ENCODE measurements at places on chromosomes 11 and 22.
A peak's percentile ranks its signal among the peaks of the same experiment; 100 is the strongest.

GRCh38 chr22:48856308-48856615 lies 971.4 kb downstream of the BRD1 start:
- DNase-seq = no peak

GRCh38 chr11:45795379-45795778 lies 9.6 kb upstream of the SLC35C1 start:
- DNase-seq = no peak

- no peak for DNase-seq
These were observed 5.5 kb downstream of the CHRDL2 start for GRCh38 chr11:74725701-74726100.

GRCh38 chr11:73293356-73293936 lies 14.6 kb upstream of the ARHGEF17 start:
- DNase-seq = no peak

GRCh38 chr11:64566915-64567891 lies 23.8 kb upstream of the SLC22A12 start:
- no peak for DNase-seq

DNA sequence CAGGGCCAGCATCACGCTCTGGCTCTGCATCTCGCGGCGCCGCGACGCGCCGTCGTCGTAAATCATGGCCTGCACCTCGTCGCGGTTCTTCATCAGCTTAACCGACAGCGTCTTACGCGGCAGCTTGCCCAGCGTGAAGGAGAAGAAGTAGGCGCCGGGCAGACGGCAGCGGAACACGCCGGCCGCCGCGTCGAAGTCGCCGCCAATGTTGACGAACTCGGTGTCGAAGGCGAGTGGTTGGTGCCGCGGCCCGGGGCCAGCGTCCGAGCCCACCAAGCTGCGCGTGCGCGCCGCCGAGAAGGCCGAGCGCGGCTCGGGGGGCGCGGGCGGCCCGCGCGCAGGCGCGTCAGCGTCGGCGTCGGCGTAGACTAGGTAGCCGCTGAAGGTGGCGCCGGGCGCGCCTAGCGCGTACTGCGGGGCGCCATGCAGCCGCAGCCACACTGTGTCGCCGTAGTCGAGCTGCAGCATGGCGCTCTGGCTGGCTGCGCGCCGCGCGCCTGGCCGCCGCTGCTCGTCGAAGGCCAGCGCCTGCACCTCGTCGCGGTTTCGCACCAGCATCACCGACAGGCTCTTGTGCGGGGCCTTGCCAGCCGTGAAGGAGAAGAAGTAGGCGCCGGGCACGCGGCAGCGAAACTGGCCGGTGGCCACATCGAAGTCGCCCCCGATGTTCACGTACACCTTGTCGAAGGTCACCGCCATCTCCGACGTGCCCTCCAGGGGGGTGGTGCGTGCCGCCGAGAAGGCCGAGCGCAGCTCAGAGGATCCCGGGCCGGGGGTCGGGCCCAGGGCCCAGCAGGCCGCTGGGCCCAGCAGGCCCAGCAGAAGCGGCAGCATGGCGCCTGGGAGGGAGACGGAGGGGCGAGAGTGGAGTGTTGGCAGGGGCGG lies 3.7 kb downstream of the FAM180B start:
- DNase-seq = no peak

GRCh38 chr22:43642319-43643206 lies 169.5 kb downstream of the EFCAB6 start:
- no peak for DNase-seq

GRCh38 chr11:27296497-27296896 lies 66.5 kb downstream of the CCDC34 start:
- no peak for DNase-seq

DNA sequence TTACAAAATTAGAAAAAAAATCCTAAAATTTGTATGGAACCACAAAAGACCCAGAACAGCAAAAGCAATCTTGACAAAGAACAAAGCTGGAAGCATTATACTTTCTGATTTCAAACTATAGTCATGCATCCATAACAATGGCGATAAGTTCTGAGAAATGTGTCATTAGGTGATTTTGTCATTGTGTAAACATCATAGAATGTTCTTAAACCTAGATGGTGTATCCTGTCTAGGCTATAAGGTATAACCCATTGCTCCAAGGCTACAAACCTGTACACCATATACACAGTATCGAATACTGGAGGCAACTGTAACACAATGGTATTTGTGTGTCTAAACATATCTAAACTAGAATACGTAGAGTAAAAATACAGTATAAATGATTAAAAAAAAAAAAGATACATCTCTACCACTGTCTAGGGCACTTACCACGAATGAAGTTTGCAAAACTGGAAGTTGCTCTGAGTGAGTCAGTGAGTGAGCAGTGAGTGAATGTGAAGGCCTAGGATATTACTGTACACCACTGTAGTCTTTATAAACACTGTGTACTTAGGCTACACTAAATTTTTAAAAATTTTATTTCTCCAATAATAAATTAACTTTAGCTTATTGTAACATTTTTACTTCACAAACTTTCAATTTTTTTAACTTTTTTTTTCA lies 18.1 kb upstream of the SC5D start:
- DNase-seq = no peak

DNA sequence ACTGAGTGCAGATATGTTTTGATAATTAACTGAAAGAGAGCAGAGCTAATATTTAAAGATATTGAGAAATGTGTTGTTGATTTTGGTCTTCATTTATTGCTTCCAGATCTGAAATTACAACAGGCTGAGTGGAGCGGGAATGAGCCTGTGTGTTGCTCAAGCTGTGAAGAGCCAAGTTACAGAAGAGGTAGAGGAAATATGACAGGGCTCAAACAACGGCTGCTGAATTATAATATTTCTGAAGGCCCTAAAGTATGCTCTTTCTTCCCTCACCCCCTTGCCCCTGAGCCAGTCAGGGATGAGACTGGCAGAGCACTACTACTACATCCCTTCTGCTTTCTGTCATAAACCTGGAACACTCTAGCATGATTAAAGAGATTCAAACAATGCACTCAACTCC lies 115.6 kb downstream of the FANCF start:
- DNase-seq = no peak

DNA sequence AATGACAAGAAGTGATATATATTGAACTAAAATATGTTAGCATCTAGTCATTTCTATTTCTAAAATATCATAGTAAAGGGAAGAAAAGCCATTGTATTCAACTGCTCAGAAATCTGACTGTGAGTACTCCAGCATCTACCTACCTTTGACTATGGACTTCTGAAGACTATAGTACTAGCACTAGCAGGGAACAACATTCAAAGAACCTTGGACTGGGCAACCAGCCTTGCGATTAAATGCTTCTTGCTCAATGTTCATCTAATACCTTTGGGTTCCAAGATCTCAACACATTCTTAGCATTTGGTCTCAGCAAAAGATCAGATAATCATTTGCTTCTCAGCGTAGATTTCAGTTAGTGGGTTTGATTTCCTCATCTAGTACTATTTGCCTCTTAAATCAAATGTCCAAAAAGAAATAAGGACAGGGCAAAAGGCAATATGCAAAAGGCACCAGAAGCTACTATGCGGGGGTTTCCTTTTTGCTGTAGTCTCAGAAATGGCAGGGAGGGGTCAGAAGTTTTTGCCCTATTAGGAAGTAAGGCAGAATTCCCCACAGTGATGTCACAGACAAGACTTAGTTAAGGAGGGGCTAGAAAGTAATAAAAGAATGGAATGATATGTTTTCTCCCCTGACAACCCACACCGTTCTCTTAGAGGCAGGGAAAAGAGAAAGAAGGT lies 80.6 kb downstream of the GAB2 start:
- DNase-seq = no peak

GRCh38 chr11:26137651-26138050 lies 194.3 kb upstream of the ANO3 start:
- DNase-seq = no peak

DNA sequence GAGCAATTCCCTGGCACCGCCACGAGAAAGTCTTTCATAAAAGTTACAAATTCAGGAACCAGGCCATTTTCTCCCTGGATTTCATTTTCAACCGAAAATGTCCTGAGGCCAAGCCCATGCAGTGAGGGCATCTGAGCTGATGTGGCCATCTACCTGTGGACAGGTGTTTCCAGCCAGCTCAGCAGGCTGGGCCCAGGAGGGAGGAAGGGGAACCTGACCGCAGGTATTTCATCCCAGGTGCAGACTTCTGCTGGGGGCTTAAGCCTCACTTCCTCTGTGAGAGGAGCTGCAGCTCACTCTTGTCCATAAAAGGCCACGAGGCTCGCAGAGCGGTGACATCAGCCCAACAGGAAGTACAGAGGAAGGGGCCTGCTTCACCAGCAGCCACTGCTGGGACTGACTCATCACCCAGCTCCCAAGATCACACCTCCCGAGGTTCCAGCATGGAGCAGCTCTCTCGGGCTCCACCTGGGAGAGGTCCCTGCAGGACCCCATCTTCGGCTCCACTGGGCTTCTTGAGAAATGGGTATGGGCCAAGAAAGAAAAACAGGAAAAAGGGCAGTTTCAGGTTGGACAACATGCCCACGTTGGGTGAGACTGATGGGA lies 56.4 kb downstream of the MYH9 start:
- DNase-seq = peak; percentile 64

GRCh38 chr11:123143921-123144320 lies 51.1 kb downstream of the CLMP start:
- DNase-seq = no peak

DNA sequence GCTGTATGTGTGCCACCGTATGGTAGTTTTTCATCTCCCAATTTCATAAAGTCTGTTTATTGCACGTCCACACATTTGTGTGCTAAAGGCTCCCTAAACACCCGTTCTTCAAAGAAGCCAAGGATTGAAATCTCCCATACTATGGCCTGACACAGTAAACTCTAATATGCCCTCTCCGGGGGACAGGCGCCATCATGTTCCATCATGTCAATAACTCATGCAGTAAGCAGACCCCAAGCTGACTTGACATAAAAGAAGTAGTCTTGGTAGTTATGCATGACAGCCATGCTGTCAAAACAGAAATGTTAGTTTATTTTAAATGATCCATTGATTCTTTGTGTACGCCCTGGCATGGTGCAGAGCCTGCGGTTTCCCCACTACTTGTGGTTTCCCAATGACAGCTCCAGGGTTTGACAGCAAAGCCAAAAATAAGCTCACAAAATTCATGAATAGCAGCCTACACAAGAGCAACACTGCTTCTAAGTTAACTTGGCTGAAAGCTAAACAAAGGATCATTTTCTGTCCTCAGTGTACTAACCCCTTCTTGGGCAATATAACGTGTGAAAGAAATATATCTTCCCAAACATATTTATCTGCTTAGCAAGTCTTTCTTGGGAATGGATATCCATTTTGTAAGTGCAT lies 56.5 kb upstream of the CABP7 start:
- DNase-seq = no peak

GRCh38 chr11:128336203-128336602 lies 251.2 kb downstream of the ETS1 start:
- DNase-seq = no peak

- DNase-seq = no peak
These were observed 16.3 kb downstream of the SPTY2D1 start for GRCh38 chr11:18617688-18618341.

GRCh38 chr11:46666516-46666915 lies 33.9 kb downstream of the ARHGAP1 start:
- DNase-seq = no peak

DNA sequence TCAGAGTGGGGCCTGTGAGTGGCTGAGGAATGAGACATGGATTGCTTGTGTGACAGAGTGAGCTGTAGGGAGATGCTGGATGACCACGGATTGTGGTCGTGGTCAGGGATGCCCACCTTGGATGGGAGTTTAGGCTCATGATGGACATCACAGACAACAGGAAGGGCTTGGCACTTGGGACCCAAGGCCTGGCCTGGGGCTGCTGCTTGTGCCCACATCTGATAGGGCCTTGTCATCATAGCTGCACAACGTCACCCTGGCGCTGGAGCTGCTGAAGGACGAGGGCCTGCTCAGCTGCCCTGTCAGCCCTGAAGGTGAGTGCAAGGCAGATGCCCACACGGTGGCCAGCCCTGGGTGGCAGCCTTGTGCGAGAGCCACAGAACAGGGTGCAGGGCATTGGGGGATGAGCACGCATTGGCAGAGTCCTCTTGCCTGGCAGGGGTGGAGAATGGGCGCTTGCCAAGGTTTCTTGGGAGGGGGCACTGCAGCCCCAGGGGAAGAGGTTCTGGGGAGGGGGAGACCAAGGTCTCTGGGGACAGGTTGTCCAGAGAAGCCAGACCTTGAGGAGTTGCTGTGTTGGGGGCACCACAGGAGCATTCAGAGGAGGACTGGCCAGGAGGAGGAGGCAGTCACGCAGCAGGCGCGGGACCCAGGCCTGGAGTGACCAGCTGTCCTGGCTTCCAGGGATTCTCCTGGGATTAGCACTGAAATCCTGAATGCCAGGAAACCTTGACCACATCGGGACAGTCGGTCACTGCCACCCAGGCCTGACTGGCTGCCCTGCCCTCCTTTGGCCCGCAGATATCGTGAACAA lies 25.0 kb downstream of the PARVG start:
- no peak for DNase-seq

GRCh38 chr11:119794756-119795155 lies 65.8 kb upstream of the NECTIN1 start:
- no peak for DNase-seq

DNA sequence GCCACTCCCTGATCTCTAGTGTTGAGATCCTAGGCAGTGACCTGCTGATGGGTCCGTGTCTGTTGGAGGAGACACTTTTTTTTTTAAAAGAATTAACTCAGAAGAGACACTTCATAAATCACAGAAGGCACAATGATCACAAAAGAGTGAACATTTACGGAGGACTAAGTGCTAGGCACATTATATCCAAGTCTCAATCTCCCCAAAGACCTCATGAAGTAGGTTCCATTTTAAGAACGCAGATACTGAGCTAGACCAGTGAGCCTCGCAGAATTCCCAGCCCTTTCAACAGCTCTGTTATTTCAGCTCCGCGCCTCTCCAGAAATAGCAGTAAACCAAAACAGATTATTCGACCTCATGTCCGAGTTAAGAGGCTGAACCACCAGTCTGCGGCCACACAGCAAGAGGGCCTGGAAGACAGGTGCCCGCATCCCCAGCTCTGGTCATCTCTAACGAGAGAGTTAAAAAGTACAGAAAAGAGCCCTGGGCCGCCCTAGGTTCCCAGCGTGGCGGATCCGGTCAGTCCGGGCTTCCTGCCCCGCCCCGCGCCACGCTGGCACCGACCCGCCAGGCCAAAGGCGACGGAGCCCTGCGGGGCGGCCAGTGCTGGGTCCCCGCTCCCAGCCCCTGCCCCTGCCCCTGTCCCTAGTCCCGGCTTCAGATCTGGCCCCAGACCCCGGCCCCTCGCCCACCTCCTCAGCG lies 612 bp downstream of the XBP1 start:
- peak; percentile 30 for DNase-seq

GRCh38 chr11:132788816-132789325 lies 743.4 kb downstream of the OPCML start:
- DNase-seq = no peak

- no peak for DNase-seq
These were observed 7.4 kb downstream of the PRR33 start for GRCh38 chr11:1884303-1884700.

- DNase-seq = no peak
These were observed 42.6 kb downstream of the BRD1 start for GRCh38 chr22:49785046-49785521.

Measured in stimulated activated CD4-positive, alpha-beta T cell treated with anti-CD3 and anti-CD28 coated beads, Interleukin-2, amount 100 ng/mL, for 48 hours (primary cell).